ENCODE measurements at places on chromosomes 1 and 21.

GRCh38 chr1:162921311-162921710, 60.3 kb upstream of the CCDC190 start:
- no peak for DNase-seq

DNA sequence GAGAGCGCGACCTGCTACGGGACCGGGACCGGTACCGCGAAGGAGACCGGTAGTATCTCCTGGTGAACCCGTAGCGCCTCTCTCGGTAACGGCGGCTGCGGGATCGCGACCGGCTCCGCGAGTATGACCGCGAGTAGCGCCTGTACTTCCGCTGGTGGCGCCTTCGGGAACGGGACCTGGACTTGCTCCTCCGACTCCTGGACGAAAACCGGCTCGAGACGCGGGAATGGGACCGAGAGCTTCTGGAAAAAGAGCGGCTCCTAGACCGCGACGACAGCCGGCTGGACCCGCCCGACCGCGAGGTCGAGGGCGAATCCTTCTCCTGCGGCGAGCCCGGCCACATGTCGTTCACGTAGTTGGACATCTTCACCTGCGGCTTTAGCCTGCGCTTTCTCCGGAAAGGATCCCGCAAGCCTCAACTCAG, 642 bp downstream of the RSRP1 start:
- DNase-seq, result no peak

GRCh38 chr1:68973459-68974244, 476.8 kb upstream of the DEPDC1 start:
- no peak for DNase-seq

- no peak for DNase-seq
These were observed 125.0 kb upstream of the TMPRSS2 start for GRCh38 chr21:41632748-41633475.

- DNase-seq, result no peak
These were observed 47.8 kb downstream of the ADGRL4 start for GRCh38 chr1:78958711-78959110.

DNA sequence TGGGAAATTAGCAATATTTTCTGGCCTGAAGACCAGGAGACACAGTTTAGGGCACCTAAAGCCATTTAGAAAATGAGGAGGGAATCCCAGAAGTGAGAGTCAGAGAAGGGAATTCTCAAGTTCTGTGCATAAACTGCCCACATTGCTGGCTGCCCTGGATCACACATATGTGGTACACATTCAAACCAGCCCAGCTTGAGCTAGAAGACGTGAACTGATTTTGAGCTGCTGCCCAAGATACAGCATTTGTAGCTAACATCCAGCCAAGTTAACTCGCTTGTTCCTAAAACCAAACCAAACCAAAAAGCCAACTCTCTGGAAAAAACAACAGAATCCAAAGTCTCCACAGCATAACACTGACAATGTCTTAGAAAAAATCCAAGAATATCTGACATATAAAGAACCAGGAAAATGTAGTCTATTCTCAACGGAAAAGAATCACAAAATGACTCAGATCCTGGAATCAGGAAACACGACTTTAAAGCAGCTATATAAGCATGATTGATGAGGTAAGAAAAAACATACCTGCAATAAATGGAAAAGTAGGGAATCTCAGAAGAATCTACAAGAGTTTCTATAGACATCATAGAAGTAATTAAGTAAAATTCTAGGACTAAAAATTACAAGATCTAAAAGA, 18.2 kb upstream of the QSOX1 start:
- DNase-seq, result no peak

- no peak for DNase-seq
These were observed 411.8 kb upstream of the DAB1 start for GRCh38 chr1:57835620-57836019.
